ENCODE measurements at places on chromosomes 12 and 14.
A peak's percentile ranks its signal among the peaks of the same experiment; 100 is the strongest.

- DNase-seq: no peak
Observed at GRCh38 chr12:73984552-73984951, 553.1 kb upstream of the ATXN7L3B start.

DNA sequence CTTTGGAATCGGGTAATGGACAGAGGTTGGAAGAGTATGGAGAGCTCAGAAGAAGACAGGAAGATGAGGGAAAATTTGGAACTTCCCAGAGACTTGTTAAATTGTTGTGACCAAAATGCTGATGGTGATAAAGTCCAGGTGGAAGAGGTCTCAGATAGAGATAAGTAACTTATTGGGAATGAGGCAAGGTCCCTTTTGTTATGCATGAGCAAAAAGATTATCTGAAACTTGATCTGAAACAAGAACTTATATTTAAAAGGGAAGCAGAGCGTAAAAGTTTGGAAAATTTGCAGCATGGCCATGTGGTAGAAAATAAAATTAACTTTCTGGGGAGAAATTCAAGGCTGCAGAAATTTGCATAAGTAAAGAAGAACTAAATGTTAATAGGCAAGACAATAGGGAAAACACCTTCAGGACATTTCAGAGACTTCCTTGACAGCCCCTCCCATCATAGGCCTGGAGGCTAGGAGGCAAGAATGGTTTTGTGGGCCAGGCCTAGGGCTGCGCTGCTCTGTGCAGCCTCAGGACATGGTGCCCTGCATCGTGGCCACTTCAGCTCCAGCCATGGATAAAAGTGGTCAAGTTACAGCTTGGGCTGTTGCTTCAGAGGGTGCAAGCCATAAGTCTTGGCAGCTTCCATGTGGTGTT is 425.7 kb upstream of the PRICKLE1 start:
- DNase-seq: no peak

- no peak for DNase-seq
Observed at GRCh38 chr12:107309020-107309419, 215.7 kb upstream of the CRY1 start.

DNA sequence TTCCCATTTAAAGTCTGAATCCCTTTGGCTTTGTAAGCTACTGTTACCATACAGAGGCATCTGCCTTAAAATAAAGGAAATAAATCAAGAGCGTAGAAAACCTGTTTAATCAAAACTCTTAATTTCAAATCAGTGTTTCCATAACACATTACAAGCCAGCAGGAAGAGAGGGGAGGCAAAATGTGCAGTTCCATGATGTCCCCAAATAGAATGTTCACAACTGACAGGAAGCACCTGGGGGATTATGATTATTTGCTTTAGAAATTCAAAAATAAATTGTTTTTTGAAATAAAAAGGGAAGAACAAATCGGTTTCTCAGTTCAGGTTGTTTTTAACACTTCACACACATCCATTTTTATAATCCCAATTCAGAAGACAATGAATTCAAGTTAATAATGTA is 21.4 kb downstream of the SOCS2 start:
- no peak for DNase-seq

DNA sequence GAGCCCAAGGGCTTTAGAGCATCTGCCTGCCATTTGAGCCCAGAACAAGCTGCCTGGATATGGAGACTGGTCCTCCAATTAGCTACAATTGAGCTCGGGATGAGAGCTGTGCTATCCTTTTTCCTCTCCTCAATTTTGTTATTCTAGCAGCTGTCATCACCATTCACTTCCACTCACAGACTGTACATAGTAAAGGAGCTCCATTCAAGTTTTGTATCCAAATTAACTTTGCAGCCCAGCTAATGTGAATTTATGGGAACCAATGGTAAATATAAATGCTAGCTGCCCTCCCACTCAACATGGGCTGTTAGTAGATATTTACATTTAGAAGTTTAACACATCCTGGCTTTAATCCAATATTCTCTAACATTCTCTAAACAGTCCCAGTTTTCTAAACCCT is 44.6 kb downstream of the BMP4 start:
- no peak for DNase-seq

DNA sequence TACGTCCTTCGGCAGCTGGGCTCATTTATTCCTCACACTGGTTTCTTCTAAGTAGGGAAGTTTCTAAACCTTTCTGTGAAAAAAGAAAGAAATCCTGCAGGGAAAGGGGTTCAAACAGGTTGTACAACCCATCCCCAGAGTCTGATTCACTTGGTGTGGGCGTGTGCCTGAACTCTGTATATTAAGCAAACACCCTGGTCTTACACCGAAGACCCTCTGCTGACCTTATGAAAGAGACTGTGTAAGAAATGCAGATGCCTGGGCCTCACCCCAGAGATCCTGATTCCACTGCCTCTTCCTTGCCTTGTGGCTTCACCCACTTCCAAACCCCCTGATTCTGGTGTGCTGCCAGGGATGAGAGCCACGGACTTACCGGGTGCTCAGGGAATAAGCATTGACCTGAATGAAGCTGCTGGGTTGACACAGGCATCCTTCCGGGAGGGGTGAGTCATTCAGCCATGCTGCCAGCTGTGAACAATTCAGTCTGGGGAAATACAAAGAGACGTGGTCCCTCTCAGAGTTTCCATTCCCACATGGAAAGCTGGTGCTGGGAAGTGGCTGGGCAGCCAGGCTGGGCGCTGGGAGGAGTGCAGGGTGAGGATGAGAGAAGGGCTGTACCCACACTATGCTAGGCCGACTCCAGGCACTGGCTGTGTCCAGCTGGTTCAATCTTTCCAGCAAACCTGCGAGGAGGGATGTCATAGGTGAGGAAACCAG is 26.5 kb upstream of the ACTN1 start:
- no peak for DNase-seq

GRCh38 chr14:89123851-89124250 is 293.2 kb downstream of the FOXN3 start:
- no peak for DNase-seq

- no peak for DNase-seq
Observed at GRCh38 chr12:67414011-67414715, 145.0 kb downstream of the CAND1 start.

DNA sequence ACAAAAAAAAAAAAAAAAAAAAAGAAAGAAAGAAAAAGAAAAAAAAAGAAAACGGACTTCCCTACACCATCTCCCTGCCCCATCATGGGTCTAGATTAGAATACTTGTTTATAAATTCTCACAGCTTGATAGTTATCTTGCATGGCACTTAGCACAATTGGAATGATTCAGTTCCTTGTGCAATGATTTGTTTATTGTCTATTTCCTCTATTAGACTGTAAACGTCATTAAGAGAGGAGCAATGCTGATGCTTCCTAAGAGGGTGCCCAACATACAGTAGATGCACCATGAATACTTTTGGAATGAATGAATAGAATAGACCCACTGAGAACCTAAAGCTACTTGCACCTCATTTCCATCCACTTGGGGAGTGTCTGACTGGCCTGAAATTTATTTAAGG is 40.8 kb downstream of the PAX9 start:
- no peak for DNase-seq

DNA sequence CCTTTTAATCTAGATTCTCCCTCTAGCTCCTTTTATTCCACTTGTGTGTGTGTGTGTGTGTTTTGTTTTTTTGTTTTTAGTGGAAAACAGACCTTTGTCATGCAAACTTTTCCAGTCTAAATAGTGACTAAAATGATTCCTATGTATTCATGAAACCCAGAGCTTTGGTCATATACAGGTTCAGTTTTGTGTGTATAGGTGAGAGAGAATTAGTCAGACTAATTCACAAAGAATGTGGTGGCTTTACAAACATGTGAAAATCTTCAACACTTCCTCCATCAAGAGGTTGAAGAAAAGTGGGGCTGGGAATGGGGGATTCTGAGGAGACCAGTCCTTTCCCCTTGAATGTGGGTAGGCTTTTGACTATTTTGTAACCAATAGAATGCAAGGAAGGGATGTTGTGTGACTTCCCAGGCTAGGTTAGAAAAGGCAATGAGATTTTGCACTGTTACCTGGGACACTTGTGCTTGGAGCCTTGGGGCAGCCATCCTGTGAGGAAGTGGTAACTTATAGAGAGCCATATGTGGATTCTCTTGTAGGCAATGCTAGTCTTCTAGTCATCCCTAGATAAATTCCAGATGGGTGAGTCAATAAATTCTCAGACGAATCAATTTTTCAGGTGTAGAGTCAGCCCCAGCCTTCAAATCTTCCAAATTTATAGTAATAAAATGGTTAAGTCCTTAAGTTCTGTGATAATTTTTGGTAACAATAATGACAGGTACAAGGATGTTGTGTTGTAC is 236.1 kb downstream of the CEP128 start:
- no peak for DNase-seq

DNA sequence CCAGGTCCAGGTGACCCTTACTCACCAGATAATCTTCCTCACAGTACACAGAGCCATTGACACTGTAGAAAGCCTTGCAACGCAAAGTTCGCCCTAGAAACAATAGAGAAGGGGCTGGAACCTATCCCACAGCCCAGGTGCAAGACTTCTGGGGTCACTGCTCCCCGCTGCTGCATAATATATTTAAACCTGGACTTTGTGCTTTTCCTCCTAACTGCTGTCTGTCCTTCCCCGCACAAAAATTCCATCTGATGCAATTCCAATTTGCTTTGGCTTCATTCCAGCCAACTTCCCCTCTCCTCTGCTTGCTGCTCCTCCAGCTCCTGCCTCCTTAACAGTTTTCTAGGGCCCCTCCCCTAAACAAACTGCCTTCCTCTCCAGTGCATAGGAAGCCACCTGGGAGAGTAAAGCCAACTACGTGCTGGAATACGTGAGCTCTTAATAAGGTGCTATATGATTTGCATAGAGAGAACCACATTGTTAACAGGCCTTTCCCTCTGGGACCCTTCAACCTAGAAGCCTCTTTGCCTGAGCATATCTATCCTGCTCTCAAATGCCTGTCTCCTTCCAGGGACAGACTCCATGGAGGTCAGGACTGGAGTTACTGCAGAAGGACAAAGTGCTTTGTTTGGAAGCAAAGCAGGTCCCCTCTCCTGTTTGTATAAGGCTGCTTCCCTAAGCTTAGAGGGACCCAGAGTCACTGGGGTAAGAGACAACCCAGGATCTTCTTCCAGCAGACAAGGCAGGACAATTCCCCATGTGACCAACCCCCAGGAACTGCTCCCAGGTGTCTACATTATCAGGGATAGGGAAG is 5.5 kb downstream of the AJUBA start:
- DNase-seq: no peak

GRCh38 chr14:53190938-53191337 is 37.8 kb upstream of the DDHD1 start:
- DNase-seq: no peak

- DNase-seq: peak; percentile 81
Observed at GRCh38 chr12:46963977-46964971, 115.1 kb upstream of the PCED1B start.

- DNase-seq: no peak
Observed at GRCh38 chr12:108691998-108692808, 39.1 kb downstream of the CORO1C start.

GRCh38 chr14:101090976-101091375 is 187.5 kb upstream of the RTL1 start:
- DNase-seq: no peak

DNA sequence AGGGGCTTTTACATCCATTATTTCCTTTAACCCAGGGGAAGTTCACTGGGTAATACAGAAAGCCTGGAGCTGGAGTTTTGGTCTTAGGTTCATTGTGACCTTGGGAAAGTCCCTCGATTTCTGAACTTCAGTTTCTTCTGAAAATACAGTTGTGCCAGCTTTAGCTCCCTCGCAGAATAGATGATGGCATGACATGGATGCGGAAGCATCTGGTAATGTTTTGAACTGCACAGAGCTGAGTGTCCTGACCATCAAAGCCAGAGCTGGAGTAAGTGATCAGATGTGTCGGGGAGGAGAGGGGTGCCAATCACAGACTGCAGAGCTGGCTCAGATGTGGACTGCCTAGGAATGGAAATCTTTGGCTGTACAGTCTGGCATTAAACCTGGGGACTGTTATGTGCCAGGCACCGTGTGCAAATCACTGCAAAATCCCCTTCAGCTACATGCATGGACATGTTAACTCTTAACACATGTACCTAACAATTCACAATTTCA is 180.9 kb downstream of the ETV6 start:
- no peak for DNase-seq

GRCh38 chr12:1848745-1849144 is 28.4 kb downstream of the LRTM2 start:
- DNase-seq: no peak

DNA sequence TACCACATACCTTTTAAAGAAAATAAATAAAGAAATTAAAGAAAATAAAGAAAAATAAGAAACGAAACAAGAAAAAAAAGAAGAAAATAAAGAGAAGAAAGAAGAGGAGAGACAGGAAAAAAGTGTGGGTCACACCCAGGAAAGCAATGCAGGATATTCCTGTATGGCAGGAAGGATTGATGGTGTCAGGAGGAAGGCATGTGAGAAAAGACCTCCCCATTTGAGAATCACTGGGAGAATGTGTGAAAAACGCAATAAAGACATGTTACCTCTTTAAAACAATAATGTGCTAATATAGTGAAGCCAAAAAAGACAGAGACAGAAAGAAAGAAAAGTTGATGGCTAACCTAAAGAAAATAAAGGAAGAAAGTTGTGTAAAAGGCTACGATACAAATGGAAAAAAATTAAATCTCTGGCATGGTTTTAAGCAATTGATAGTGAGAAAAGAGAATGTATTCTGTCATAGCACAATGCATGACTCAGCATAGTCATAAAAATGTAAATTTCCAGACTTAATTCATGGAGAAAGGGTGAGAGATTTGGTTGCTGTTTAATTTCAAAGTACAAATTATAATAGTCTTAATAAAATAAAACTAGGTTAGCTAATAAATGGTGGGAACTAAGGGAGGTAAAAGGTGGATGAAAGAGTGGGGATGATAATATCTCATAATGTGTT is 24.3 kb upstream of the FOXG1 start:
- DNase-seq: no peak

DNA sequence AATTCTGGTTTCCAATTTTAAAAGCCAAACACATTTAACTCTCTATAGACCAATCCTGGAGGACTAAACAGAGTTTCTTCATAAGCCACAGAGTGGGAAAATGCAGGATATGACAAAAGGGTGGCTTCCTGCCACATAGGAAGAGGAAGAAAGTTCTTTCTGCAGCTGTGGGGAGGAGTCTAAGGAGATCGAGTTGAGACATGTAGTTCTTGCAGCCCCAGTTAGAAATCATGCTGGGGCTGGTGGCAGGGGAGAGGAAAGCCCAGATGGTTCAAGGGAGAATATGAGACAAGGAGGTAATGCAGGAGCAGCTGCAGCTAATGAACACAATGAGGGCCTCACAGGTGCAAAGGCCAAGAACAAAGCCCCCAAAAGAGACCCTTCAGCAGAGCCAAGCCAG is 85.0 kb upstream of the ARID2 start:
- DNase-seq: no peak

DNA sequence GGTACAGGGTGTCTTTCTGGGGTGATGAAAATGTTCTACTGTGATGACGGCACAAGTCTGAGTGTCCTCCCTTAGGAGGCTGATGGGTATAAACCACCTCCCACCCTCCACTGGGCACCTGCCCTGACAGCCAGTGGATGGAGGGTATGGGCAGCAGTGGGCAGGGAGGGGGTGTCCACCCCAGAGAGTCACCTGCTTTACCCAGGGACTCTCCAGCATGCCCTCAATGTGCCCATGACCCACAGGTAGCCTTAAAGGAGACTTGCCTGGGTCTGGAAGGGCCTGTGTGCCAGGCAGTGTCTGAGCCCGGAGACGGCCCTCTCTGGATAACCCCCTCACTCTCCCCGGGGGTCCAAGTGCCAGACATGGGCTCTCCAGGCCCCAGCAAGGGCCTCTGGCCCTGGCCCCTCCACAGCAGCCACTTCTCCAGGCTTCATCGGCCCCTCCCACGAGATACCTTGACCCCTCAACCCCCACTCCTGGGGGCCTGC is 38.8 kb downstream of the CCNK start:
- no peak for DNase-seq

GRCh38 chr14:76961631-76962302 is 66.7 kb downstream of the IRF2BPL start:
- DNase-seq: peak; percentile 81

Measured in ecto neural progenitor cell (in vitro differentiated cells).